ENCODE measurements at places on chromosomes 5 and 9. TPM values are rescaled to one million over a fixed set of nuclear protein-coding genes. Genes with fewer than 3 reads are reported as not detected.
A peak's percentile ranks its signal among the peaks of the same experiment; 100 is the strongest.

The REXO4 gene
- total RNA-seq, result 17.3 TPM

The SPINK7 gene
- not detected for total RNA-seq

The CER1 gene
- not detected for total RNA-seq

The IFNA2 gene
- total RNA-seq, result not detected

DNA sequence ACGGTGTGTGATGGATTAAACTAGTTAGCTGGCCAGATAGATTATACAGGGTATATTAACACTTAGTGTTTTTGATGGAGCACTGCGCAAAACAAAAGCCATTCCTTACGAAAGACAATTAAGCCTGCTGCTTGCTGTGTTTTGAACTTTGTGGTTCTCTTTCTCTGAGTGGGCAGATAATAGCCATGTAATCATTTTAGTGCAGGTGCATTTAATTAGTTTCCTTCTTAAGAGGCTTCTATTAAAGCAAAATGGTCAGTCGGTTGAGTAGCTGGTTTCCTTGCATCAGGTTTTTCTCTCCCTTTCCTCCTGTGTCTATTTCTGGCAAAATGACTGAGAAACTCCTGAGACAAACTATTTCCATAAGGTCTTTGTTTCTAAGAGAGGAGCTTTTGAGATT, 512.5 kb downstream of the DMAC1 start:
- no peak for DNase-seq

- no peak for DNase-seq
These were observed 59.2 kb upstream of the NR4A3 start for GRCh38 chr9:99762470-99762869.

DNA sequence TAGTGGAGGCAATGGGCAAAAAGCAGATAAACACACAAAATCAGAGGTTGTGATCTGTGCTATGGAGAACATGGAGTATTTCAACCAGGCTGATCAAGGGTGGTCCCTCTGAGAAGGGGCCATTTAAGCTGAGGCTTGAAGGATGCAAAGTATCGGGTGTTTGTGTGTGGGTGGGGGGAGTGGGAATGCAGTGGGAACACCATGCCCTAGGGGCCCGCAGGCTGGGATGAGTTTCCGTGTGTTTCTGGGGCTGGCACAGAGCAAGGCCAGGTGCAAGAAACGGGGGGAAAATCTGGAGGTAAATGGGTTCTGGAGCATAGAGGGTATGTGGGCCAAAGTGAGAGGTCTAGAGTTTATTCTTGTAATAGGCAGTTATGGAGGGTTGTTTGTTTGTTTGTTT, 13.8 kb upstream of the LARP1 start:
- DNase-seq, result no peak

DNA sequence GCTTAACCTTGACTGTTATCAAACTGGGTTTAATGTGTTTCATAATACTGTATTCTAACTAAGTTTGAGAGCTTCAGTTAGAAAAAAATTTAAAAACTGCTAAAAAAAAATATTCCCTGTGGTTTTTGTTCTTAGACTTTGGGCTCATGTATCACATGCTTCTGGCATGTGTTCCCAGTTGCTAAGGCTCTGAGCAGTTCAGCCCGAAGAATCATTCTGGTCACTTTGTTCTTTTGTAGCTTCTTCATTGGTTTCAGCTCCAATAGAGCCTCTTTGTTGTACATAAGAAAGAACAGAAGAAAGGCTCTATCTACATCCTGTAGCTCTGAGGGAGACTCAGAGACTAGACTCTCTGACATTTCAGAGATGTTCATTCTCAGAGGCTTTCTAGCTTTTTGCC, 25.6 kb downstream of the KCNN2 start:
- DNase-seq, result no peak

- DNase-seq, result peak; percentile 57
These were observed 46.6 kb upstream of the GNPDA1 start for GRCh38 chr5:142059304-142059940.

- DNase-seq, result no peak
These were observed 52.4 kb upstream of the COX7C start for GRCh38 chr5:86565197-86565789.

- DNase-seq, result no peak
These were observed 283.3 kb downstream of the GABRB2 start for GRCh38 chr5:161263191-161263590.

- DNase-seq, result no peak
These were observed 29.7 kb downstream of the SARDH start for GRCh38 chr9:133708246-133709014.

- no peak for DNase-seq
These were observed 502.3 kb downstream of the DIRAS2 start for GRCh38 chr9:90140131-90140818.

DNA sequence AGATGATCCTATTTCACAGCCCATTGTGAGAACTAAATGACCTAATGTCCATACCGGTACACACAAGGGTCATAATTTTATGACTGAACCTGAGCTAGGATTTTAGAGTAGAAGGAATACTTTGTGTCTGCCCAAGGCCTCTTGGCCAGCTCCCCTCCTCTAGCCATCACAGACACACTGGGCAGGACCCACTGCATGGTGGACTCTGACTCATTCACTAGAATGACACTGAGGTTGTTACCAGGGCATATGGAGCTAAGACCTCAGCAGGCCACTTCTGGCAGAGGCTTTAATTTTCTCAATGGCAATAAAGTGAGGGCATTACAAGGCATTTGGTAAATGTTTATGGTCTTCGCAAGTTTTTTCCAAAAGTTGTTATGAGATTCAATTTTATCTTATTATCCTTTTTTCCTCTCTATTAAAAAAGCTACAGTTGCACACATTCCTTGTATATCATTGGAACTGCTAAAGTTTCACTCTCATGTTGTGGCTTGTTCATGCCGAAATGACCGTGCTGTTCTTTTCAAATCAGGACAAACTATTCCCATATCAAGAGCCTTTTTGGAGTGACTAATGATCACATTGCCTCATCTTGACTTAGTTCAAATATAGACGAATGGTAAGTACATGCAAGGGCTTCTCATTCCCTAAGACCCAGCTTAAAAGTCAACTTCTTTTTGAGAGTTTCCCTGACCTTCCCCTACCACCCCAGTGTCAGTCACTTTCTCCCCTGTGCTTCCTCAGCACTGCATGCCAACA, 595.7 kb downstream of the ACTL7B start:
- DNase-seq, result peak; percentile 29

- DNase-seq, result no peak
These were observed 6.2 kb upstream of the OLFM1 start for GRCh38 chr9:135081264-135081660.

DNA sequence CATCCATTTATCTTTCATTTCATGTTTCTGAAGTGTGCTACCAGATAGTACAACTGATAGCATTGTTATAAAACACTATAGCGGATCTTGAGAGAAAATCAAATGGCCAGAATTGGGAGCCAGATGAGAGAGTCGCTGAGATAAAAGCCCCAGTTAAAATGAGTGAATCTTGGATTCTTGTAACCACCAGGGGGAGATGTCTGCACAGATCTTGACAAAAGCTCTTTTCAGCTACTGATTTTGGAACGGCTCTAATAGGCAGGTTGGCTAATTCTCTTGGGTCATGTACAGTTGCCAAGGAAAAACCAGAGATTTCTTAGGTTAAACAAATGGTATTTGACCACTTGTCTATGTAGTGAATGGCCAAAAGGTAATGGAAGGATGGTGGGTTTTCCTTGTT, 21.7 kb downstream of the F2RL2 start:
- DNase-seq, result peak; percentile 82

Measured in GM23248 (cell line).